ENCODE measurements at places on chromosomes 4 and X. TPM values are rescaled to one million over a fixed set of nuclear protein-coding genes. Genes with fewer than 3 reads are reported as not detected.
A peak's percentile ranks its signal among the peaks of the same experiment; 100 is the strongest.

CT45A5 gene
- not detected for total RNA-seq

GRCh38 chr4:184313058-184313581 lies 95.4 kb upstream of the ENPP6 start:
- no peak for DNase-seq

- peak; percentile 90 for DNase-seq
Measured at GRCh38 chrX:64205735-64206501, 410 bp upstream of the AMER1 start.

DNA sequence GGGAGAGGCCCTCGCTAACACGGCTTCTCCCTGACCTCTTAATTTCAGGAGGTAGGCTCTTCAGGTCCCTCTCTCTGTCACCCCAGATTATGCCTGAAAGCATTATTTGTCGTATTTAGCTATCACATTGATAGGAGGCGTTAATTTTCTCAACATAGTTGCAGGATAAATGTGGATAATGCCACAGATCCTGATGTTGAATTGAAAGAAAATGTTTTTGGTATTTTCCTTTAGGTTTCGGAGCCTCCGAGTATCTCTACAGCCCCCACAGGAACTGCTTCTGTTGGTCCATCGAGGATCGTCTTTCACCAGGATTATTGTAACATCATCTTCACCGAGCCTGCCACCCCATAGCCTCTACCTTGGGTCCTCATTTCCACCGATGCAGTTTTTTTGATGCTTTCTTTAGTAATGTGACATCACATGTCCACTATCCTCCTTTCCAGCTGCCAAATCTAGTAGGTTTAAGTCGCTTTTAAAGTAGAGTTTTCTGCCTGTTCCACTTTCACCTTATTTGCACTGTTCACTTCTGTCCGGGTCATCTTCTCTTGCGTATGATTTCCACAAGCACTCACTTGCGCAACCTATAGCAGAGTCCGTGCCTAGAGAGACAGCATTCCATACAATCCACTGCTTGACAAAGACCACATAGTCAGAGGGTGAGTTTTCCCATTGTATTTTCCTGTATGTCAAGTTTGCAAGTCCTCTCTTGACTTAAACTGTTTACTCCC lies 665 bp downstream of the TIGD2 start:
- peak; percentile 88 for DNase-seq

CFP gene
- 0.11 TPM for total RNA-seq

DNA sequence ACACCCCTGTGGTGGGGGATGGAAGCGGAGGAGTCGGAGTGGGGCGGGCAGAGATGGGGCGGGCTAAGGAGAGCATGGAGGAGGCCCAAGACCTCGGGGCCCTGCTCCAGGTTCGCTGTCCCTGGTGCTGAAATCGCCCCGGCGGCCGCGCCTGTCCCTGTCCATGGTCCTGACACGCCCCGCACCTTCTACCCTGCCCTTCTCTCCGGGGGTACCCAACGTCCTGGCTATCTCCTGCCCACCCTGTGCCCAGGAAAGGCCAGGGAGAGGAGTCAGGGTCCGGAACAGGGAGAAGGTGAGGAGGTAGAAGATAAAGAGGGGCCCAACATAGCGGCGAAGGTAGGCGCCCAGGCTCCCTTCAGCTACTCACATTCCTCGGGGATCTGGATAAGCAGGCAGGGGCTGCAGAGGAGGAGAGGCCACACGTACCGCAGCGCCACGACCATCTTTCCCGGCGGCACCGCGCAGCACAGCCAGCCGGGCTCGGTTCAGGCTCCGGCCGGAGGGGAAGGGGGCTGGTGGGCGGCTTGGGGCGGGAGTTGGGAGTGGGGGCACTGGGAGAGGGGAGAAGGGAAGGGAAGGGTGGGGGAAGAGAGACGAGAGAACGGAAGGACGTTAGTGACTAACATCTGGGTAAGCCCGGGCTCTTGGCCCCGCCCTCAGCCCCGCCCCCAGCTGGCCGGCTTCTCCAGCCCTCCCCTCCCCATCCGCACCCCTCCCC lies 10.4 kb downstream of the L1CAM start:
- DNase-seq, result no peak

DNA sequence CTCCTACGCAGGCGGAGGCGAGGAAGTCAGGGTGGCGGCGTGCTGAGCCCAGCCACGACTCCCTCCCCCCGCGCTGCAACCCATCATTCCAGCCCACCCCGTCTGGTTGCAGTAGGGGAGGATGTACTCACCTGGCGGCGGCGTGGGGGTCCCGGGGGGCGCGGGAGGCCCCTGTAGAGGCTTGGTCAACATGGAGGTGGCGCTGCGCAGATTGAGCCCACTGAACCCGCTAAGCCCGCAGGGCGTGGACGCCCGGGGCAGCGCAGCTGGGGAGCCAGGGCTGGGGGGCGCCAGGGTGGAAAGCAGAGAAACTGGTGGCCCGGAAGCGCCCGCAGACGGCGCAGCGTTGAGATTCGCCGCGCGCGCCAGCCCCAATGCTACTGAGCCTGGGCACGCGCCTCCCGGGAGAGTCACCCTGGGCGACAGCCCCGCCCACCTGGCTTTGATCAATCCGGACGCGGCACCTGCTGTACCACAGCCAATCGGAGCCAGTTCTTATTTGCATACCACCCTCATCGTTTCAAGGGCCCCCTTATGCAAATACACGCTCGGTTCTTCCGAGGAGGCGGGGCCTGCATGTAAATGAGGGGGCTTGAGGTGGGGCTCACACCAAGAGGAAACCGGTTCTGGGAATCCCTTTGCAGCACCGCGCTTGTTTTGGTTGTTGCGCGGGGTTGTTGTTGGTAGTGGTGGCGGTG lies at the start of gene PIM2:
TSS of gene PIM2 (minus strand) at position 382 of the 698 bp plus-strand sequence. CDS start at position 192, 190 bp downstream.
- DNase-seq, result peak; percentile 66

DNA sequence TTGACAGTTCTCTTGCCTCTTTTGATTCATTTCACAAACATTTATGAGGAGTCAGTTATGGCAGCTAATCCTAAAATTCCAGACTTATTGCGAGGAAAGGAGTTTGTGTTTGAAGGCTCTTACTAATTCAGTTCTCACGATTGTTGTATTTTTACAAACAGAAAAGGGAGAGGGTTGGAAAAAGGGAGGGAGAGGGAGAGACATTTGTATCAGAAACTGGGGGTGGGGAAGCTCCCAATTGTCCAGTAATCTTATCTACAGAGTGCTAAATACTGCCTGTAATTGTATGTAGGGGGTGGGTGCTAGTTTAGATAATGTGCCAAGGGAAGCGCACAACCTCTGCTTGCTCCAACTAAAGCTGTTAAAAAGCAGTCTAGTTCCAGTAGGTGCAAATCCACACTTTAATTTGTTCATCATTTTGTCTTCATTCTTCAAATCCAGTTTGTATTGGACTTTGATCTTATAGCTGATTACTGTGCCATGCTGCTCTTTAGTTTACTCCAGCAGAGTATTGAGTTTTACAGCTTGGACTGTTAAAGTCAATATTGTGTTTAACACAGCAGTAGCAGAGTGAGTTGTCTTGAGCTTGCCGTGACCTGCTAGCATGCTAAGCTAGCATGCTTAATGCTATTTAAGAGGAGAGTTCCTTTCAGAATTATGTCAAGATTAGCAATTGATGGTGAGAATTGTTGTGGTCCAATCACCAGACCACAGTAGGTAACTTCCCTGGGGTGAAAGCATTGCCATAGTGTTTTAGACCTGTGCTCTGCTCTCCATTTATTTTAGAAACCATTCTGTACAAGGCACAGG lies 13.9 kb downstream of the FNIP2 start:
- DNase-seq, result peak; percentile 37

DNA sequence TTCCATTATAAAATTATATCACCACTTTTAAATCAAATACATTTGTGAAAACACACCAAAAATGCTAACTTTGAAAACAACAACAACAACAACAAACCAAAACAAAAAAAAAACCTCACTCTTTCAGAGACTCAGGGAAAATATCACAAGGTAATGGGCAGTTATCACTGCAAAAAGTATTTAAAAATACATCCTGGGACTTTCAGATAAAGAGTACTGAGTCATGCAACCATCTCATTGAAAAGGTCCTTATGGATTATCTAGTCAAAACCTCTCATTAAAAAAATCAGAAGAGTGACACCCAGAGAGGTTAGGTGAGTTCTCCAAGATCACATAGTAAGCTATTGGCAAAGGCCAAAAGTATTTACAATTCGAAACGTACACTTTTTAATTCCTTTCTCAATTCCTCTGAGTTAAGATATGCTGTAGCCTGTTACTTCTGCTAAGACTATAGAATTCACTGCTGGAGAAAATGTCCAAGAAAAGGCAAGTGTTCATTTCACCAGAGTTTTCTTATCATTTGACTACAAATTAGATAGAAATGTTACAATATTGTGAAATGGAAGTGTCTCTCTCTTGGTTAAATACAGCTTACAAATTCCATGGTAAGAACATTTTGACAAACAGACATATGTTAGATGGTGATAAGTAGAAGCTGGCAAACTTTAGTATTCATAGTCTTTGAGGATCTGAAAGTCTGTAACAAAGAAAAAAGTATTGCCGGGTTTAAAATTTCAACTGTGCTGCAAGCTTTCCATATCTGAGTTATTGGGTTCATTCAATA lies 9.3 kb downstream of the STX18 start:
- DNase-seq, result no peak

Measured in HFFc6 (cell line).